Hematopoietic multipotent progenitor cell (in vitro differentiated cells): ENCODE measurements at places on chromosomes 7 and 10. TPM values are rescaled to one million over a fixed set of nuclear protein-coding genes. Genes with fewer than 3 reads are reported as not detected.

- DNase-seq: no peak
Measured at GRCh38 chr10:74988832-74989561, 122.5 kb upstream of the SAMD8 start.

- no peak for DNase-seq
Measured at GRCh38 chr7:23721456-23721855, 11.4 kb downstream of the STK31 start.

- DNase-seq: no peak
Measured at GRCh38 chr10:48476279-48476982, 128.4 kb downstream of the ARHGAP22 start.

GRCh38 chr10:75962395-75963061, 531.1 kb downstream of the LRMDA start:
- DNase-seq: no peak

- DNase-seq: no peak
Measured at GRCh38 chr7:101833799-101834198, 16.4 kb downstream of the CUX1 start.

DNA sequence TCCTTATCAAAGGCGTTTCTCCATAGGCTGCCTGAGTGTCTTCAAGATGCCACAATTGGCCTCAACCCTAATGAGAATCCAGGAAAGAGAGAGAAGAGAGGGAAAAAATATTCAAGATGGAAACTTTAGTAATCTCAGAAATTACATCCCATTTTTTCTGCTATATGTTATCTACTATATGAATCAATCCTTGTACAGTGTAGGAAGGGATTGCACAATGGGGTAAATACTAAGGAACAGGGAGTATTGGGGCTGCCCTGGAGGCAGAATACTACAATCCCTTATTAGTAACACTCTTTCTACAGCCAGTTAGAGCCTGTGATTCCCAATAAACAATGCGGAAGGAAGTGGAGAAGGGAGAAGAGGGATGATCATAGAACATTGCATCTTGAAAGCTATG, 27.9 kb downstream of the TFPI2 start:
- no peak for DNase-seq

DNA sequence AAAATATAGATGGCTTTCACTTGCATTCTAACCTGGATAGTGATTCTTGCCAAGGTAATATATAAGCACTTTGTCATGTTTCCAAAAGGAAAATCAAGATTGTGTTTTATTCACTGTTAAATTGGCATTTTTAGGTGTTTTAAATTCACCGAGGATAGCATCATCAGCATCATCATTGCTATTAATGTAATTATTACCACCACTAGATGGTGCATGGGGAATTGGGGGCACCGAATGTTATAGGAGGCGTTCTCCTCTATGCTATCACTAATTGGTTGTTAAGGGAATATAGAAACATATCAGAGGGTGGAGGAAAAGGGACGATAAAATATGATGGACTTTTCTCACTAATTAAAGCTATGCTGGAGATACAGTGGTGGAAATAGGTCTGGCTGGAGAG, 95.5 kb downstream of the CELF2 start:
- DNase-seq: peak; percentile 76

DNA sequence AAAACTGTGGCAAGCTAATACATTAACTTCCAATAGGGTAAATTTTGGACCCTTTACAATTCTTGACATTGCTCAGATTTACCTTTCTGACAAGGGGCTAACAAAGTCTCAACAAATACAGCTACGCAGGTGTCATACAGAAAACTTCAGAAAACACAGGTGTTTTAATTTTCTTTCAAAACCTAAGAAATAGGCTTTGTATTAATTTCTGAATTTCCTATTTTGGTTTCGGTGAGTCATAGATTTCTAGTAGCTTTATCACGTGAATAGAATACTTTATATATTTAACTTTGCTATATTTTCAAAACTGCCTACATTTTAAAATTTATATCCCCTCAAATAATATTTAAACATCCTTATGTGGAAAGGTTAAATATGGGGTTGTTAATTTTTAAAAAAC, 215.3 kb downstream of the DGKB start:
- DNase-seq: no peak

DNA sequence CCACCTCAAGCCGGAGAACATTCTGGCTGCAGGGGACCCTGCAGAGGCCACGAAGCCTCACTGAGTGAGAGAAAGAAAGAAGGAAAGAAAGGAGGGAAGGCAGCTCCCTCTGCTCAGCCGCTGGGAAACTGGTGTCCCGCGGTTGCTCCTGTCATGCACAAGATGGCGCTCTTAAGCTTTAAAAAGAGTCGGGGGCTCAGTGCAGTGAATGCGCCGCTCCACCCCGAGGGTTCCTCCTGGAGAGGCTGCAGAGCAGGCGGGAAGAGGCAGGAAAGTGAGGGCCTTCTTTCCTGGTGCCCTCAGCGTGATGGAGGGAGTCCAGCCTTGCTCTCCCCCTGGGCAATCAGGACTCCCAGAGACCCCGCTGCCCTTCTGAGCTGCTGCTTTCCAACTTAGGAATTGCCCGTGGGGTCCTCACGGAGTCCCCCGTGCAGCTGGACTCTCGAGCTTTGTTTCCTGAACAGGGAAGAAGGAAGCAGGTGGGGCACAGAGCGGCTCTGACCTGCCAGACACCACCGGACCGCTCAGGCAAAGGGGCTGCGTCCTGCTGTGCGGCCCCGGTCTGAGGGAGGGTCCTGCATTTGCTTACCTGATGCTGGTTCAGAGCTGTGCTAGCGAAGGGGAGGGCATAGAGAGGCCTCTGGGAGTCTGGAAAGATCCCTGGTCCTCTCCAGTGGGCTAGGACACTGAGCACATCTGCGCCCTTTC, 141.9 kb upstream of the MKI67 start:
- DNase-seq: peak; percentile 67

GRCh38 chr10:102408728-102409603, 9.6 kb downstream of the PSD start:
- DNase-seq: peak; percentile 58

DNA sequence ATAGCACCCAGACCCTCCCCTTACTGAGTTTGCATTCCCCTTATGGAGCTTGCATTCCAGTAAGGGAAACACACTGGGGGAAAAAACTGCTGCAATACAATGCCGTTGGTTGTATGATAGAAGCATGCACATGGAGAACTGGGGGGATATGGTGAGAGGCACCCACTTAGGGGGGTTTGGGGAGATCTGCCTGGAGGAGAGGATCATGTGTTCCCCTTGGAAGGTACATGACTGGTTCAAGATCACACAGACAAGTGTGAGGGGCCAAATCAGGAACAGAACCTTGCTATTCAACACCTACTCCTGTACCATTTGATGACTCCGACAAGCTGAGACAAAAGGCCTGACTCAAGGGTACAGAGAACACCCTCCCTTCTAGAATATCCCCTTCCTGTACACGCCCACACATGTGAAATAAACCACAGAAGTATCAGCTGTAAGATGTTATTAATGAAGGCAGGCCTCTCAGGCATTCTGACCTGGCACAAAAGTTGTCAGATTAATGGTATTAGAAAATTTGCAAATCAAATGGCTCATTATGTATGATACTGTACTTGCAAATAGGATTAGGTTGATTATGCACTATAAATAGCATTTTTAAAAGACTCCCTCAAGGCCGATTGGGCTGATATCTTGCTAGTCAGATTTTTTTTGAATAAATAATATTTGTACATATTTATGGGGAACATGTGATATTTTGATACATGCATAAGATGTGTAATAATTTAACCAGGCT, 122.2 kb downstream of the NPY start:
- no peak for DNase-seq

The TSPAN13 gene
- total RNA-seq: 8.3 TPM

The EPDR1 gene
- 40.1 TPM for total RNA-seq

The CNPY1 gene
- not detected for total RNA-seq

The BAIAP2L1 gene
- under 0.01 TPM for total RNA-seq

The PLEKHA8 gene
- 4.6 TPM for total RNA-seq

The TMEM106B gene
- total RNA-seq: 17.5 TPM

The OR2A5 gene
- not detected for total RNA-seq

The GRM3 gene
- not detected for total RNA-seq
